ENCODE measurements at places on chromosomes 6 and 20.
A peak's percentile ranks its signal among the peaks of the same experiment; 100 is the strongest.

- DNase-seq: no peak
These were observed 55.8 kb downstream of the CEP43 start for GRCh38 chr6:167054987-167055386.

DNA sequence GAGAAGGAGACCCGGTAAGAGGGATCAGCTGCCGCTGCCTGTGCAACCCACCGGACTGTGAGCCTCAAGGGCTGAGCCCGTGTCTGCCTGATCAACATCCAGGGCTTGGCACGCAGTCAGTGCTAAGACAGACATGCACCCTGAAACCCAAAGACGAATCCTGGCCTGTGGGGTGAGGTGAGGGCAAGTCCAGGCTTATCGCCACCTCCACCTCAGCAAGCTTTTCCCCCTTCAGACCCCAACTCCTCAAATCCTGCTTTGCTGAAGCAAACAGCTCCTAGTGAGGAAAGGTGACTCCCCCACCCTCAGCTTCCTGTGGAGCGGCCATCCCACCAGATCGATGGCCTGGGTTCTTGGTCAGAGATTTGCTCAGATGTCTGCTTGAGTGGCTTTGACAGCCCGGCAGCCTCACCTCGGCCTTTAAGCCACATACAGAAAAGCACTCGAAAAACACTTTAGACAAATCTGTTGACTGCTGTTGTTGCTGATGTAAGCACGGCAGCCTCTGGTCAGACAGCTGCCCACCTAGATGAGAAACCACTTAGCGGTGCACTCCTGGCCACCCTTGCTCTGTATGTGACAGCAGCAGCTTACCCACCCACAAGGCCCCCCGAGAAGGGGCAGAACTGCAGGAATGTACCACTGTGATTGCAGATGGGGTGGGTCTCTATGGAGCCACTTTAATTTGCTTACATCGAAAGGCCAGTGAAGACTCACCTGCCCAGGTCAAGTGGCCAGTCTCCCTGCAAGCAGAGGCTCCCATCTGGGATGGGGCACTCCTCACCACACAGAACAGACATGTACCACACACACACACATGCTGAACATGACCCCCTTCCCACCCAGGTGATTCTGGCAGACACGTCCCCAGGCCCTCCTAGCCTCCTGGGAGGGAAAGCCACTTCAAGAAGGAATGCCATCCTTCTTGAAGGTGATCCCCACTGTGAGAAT lies 14.8 kb downstream of the MTCH1 start:
- no peak for DNase-seq

- peak; percentile 47 for DNase-seq
These were observed at the start of gene XKR7 for GRCh38 chr20:31967830-31968249. Gene XKR7, plus strand, starts transcription at chr20:31968151. Its CDS starts 25 bp downstream, at chr20:31968176.

DNA sequence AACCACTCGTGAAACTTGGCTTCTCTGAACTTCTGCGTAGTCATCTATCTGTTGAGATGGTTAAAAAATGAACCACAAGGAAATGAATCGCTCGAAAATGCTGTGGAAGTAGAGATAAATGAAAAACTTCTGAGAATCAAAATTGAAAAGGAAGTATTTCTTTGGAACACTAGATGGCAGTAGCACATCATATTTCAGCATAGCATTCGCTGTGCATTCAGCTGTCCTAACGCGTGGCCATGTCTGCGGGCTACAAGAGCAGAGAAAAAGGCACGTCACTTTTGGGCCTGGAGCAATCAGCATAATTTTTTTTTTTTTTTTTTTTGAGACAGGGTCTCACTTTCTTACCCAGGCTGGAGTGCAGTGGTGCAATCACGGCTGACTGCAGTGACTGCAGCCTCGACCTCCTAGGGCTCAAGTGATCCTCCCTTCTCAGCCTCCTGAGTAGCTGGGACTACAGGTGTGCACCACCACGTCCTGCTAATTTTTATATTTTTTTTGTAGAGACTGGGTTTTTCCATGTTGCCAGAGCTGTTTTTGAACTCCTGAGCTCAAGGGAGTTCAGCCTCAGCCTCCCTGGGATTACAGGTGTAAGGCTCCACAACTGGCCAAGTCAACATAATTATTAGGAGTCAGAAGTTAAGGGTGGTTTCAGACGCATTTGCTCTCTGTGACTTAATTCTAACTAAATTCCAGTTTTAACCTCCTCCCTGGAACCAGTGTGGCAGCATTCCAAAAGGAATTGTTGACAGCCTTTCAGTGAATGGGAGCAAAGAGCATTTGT lies 8.8 kb upstream of the PERP start:
- peak; percentile 68 for DNase-seq

DNA sequence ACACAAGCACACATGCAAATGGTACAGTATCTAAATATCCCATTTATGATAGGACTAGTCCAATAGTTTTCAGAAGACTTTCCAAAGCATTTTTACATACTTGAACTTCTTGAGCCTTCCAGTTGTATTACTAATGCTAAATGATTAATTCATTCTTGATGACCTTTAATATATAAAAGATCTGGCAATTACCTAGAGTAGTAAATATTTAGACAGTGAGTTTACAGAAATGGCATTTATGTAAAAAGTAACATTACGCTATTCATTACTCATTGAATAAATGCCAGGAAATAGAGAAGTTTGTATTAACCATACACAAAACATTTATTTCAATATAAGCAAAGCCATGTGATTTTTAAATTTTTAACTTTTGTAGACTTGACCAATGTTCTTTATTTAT lies 158.8 kb downstream of the DST start:
- DNase-seq: no peak

- no peak for DNase-seq
These were observed 7.8 kb downstream of the PAK5 start for GRCh38 chr20:9831032-9831431.

DNA sequence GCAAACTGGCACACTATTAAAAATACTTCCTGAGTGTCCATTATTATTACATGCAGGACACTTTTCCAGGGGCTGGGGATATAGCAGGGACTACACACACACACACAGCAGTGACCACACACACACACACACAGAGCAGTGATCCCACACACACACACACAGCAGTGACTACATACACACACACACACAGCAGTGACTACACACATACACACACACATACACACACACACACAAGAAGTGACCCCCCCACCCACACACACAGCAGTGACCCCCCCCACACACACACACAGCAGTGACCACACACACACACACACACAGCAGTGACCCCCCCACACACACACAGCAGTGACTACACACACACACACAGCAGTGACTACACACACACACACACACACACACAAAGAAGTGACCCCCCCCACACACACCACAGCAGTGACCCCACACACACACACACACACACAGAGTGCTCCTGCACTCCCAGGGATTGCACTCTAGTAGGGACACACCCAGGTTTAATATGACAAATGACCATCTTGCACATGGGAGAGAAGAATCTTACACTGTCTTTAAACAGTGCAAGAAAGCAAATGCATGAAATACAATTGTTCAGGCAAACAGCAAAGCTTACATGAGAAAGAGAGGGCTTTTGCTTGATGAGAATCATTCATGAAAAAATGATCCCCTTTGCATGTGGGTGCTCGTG lies 115.5 kb downstream of the IRF4 start:
- no peak for DNase-seq

DNA sequence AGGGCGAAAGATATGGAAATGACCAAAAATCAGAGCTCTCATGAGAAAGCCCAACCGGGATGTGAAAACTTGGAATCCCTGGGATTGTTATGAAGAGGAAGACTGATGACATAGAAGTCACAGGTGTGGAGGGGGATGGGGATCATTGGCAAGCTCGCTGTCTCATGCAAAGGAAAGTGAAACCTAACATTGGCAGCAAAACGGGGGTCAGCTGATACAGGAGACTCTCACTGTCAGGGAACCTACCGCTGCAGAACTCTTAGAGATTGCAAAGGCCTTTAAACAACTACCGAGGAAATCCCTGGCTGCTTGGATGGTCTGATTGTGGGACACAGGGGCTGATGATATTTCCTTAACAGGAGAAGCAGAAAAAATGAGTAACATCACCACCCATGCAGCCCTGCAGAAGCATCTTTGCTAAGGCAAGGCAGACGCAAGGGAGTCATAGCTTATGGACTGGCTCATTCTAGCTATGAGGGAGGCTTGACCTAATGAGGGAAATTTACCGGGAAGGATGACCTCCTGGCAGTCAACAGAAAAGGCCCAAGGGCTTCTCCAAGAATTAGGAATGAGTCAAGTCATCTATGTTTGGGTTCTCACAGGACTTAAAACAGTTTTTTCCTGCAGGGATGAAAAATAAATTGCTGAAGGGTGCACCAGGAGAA lies 7.0 kb downstream of the MUC21 start:
- DNase-seq: peak; percentile 42

GRCh38 chr6:45724511-45724910 lies 291.1 kb downstream of the CLIC5 start:
- DNase-seq: no peak

DNA sequence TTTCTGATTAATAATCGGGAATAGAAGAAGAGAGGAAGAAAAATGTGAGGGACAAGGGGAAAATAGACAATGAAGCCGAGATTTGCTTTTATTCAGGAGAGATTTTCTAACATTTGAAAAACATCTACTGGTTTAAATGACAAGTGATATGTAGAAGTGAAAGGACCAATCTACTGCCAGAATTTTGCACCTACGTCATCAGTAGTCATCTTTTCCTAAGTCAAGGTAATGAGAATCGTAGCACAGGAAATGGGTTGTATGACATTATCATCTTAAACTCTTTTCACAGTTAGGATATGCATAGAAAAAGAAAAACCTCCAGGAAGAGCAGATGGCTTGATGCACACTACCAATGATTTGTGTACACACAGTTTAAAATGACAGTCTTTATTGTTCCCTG lies 45.3 kb upstream of the RAB32 start:
- DNase-seq: no peak

- DNase-seq: peak; percentile 95
These were observed 305.3 kb downstream of the CLIC5 start for GRCh38 chr6:45710304-45710821.

- no peak for DNase-seq
These were observed 922.1 kb downstream of the EPHA7 start for GRCh38 chr6:92497281-92497680.

DNA sequence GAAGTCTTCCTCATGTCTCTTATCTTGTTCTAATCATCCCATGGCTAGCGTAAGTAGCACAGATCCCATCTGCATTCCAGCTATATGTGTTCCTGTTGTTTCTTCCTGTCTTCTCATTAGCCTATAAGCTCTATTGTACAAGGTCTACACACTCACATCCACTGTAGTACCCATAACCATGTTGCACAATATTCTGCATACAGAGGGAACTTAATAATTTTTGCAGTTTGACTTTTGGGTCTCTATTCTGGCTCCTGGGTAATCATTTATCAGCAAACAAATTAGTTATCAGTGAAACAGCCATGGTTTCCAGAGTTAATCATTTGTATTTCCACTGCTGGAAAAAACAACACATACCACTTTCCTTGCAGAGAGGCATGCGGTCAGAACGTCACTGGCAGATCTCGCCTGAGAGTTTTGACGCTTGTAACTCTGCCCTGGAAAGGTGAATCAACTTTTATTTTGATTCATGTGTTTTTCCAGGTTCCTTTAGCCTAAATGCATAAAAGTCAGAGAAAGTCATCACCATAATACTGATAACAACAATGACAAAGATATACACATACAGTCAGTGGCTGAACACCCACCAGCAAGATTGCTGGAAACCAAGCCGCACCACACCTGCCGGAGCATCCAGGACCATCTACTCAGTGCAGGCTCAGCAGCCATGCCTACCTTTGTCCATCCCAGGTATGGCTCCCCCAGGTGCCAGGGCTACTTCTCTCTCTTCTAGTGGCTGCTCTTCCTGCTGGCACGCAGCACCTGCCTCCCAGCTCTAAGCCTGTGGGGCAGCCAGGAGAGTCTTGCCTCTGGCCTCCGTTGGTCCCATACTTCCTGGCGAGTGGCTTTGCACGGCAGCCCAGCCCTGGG lies 158.2 kb downstream of the QRSL1 start:
- DNase-seq: no peak

Data from activated CD4-positive, alpha-beta T cell treated with anti-CD3 and anti-CD28 coated beads for 36 hours (primary cell).